ENCODE measurements at places on chromosomes 16 and 17.

DNA sequence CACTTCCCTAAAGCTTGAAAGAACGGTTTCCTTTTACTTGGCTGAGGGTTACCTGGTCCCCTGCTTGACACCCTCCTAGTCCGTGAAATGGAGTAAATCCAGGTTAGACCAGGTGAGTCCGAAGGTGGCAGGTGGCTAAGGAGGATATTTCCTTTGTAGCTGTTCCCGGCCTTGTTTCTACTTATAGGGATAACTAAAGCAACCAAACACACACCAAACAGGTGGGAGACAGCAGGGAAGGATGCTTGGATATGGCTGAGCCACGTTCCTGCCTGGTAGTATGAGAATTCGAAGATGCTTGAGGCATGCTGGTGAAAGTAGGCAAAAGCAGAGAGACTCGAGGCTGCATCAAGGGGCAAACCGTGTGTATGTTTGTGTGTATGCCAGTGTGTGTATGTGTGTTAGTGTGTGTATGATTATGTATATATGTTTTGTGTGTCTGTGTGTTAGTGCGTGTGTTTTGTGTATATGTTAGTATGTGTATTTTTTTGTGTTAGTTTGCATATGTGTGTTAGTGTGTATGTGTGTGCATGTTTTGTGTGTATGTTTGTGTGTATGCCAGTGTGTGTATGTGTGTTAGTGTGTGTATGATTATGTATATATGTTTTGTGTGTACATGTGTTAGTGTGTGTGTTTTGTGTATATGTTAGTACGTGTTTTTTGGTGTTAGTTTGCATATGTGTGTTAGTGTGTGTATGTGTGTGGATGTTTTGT, 28.9 kb downstream of the RBFOX1 start:
- DNase-seq: no peak

DNA sequence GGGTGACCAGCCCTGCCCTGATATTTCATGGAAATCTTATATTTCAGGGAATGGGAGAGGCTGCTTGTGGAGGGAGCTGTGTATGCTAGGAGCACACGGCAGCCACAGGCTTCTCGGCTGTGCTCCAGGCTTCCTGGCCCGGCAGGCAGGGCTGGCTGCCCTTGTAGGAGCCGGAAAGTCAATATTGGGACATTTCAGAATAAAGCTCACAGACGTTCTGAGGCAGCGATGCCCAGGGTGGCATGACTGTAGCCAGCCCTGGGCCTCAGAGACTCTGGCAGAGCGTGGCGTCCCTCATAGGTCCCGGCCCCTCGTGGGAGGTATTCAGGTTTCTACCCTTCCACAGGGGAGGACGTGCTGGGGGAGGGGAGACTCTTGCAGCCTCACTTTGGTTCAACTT, 65.7 kb downstream of the BANP start:
- no peak for DNase-seq

- no peak for DNase-seq
Observed at GRCh38 chr16:11079652-11080187, 135.4 kb downstream of the CLEC16A start.

GRCh38 chr17:75808905-75809621, 24.5 kb downstream of the UNK start:
- no peak for DNase-seq

GRCh38 chr17:69870091-69870530, 204.9 kb upstream of the KCNJ16 start:
- DNase-seq: no peak

DNA sequence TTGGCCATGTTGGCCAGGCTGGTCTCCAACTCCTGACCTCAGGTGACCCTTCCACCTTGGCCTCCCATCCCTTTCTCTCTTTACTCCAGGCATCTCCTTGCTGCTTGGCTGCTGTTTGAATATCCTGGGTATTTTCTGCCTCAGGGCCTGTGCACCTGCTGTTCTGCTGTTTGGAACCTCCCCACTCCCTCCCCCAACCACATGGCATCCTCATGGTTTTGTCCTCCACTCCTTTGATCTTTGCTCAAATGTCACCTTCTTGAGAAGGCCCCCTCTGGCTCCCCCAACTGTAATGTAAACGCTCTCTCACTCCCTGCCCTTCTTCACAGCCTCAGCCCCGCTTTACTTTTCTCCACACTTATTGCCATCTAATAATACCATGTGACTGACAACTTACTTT, 152.0 kb downstream of the GSG1L start:
- DNase-seq: no peak

DNA sequence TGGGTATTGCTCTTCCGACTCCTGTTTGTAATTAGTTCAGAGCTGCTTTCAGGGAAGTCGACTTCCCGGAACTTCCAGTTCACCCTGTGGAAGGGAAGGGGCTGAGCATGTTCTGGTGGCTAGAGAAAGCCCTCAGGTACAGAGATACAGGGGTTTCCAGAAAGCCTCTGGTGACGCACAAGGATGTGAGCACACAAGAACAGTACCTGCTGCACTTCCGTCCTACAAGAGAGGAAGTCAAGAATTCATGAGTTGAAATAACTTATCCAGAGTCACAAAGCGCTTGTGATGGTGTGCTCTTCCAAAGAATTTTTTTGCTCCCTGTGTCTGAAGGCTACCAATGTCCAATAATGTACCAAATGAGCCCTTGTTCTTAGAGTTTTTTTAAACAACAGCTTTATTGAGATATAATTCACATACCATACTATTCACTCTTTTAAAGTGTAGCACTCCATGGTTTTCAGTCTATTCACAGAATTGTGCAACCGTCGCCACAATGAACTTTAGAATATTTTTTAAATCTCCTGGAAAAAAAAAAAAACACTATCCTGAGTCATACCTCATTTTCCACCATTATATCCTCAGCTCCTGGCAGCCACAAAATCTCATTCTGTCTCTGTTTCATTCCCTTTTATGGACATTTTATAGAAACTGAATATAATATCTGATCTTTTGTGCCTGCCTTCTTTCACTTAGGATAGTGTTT, 327.6 kb downstream of the CDH13 start:
- DNase-seq: no peak

GRCh38 chr16:85678821-85679220, 9.9 kb downstream of the GINS2 start:
- DNase-seq: no peak

GRCh38 chr16:19926449-19927390, 42.1 kb upstream of the GPRC5B start:
- no peak for DNase-seq

GRCh38 chr17:67606471-67606870, 111.3 kb upstream of the NOL11 start:
- peak; percentile 34 for DNase-seq

GRCh38 chr17:2892305-2892971, 96.2 kb downstream of the RAP1GAP2 start:
- peak; percentile 14 for DNase-seq

DNA sequence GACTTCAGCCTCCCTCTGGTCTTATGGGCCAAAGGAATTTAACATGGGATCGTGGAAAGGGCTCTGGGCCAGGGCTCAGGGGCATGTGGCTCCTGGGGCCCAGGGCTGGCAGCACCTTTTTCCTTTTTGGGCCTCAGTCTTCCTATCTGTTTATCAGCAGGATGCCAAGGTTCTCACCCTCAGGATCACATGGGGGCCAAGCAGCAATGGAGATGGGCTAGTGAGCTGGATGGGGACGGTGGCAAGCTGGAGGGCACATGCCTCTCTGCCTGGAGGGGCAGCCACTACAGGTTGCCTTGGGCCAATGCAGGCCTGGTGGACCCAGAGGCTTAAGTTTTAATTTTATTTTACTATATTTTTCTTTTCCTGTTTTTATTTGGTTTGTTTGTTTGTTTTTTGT, 95.4 kb downstream of the CYLD start:
- DNase-seq: no peak

GRCh38 chr17:732067-732901, at the start of gene TLCD3A:
TLCD3A (plus strand) TSS chr17:732596; CDS start chr17:732648, 52 bp downstream.
- no peak for DNase-seq

GRCh38 chr17:71976011-71976649, 144.7 kb upstream of the SOX9 start:
- no peak for DNase-seq

DNA sequence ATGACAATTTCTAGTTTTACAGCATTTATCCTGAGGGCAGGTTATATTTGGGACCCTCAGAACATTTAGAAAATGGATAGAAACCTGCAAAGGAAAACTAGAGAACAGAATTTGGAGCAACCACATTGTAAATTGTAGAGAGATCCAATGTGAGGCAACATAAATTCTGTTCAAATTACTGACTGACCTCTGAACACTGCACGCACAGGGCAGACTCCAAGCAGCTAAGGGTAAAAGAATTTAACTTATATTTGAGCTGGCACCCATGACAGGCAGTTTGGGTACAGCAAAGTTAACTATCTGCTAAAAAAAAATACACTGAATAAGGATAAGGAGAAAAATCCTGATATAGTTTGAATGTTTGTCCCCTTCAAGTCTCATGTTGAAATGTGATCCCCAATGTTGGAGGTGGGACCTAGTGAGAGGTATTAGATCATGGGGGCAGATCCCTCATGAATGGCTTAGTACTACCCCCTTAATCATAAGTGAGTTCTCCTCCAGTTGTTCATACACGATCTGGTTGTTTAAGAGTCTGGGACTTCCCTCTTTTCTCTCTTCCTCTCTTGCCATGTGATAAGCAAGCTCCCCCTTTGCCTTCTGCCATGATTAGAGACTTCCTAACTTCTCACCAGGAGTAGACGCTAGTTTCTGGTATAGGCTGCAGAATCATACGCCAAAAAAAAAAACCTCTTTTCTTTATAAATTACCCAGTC, 75.7 kb downstream of the FBXL20 start:
- DNase-seq: no peak

Measured in DMS 273 treated with DMSO at 0.1 percent for 48 hours (cell line).